Inflammatory macrophage treated with lipopolysaccharide for 4 hours (primary cell): ENCODE measurements at places on chromosomes 13 and 19.

GRCh38 chr13:96223231-96223630, 133.3 kb downstream of the HS6ST3 start:
- no peak for DNase-seq

- no peak for DNase-seq
These were observed 44.0 kb upstream of the GAS6 start for GRCh38 chr13:113907635-113908617.

DNA sequence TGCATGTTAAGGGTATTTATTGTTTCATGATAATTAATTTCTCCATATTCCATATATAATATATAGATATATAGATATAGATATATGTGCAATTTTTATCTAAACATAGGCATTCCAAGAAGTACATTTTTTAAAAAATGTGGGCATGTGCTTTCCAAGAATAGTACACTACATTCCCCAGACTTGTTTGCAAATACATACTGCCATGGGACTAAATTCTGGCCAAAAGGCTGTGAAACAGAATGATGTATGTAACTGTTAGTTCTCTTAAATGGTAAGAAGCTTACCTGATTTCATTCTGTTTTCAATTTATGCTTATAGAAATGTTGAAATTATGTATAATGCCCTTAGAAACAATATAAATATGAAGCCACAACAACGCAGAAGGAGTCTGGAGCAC, 503.2 kb upstream of the SPRY2 start:
- no peak for DNase-seq

- no peak for DNase-seq
These were observed 24.3 kb downstream of the ANKRD10 start for GRCh38 chr13:110890279-110891165.

DNA sequence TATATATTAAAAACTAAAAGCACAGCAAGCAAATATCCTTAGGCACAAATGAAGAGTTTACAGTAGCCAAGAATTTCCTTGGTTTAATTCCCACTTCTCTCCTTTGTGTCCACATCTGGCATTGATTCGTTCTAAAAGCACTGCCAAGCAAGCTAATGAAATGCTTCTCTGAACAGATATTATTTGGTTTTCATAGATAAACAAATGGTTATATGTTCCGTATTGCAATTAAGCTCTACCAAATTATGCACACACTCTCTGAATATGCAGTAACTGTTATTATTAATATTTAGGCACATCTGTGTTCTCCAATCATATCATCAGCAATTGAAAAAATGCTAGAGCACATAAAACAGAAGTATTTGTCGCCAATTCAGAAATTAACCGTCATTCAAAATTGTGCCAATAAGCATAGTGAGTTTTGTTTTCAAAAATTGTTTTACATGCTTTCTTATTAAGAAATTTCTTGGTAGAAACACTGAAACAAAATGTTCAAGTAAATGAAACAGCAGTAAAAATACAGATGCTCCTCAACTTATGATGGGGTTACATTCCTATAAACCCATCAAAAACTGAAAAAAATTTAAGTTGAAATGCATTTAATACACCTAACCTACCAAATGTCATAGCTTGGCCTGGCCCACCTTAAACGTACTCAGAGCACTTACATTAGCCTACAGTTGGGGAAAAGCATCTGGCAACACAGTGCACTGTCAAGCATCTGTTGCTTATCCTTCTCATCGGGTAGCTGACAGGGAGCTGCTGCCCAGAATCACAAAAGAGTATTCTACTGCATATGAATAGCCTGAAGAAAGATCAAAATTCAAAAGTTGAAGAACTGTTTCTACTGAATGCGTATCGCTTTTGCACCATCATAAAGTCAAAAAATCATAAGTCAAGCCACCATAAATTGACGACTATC, 2134.7 kb downstream of the PCDH9 start:
- no peak for DNase-seq

DNA sequence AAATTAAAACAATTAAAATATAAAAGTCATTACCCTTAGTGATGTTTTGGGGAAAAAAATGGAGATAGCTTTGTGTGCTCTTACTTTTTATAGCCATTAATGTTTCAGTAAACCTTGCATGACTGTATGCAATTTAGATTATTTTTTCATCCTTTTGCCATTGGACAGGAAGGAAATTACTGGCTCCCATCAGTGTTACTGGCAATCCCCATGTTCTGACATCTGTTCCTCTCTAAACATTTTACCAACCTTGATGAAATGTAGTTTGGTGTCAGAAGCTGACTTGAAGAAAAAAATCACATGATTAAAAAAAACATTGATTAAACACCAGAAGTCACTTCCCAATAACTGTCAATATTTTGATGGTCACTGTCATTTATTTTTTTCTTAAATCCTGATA, 52.3 kb upstream of the ZNF536 start:
- no peak for DNase-seq

DNA sequence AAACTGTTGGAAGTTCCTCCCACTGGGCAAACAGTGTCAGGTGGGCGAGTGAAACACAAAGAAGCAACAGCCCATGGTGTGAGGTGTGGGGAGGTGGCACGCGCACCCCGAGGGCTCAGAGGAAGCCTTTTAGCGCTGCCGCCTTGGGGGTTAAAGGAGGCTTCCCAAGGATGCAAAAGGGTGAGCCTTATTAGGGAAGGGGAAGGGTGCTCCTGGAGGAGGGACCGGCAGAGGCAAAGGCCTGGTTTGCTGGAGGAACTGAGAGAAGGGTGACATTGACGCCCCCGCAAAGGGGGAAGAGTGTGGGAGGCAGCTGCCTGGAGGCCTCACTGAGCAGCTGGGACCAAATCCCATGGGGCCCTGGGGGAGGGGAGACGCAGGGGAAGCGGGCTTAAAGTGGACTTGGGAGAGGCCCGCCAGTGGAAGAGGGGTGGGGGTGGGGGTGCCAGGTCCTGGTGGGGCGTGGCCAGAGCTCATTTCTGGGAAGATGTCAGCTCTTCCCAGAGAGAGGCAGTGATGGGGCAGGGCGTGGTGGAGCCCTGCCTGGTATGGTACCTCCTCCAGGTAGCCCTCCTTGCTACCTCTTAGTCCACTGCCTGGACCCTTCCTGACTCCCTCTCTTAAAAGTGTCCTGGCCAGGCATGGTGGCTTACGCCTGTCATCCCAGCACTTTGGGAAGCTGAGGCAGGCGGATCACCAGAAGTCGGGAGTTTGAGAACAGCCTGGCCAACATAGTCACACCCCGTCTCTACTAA, 12.0 kb upstream of the FCHO1 start:
- peak; percentile 68 for DNase-seq

GRCh38 chr19:372306-372890, 27.8 kb upstream of the MIER2 start:
- DNase-seq: no peak

GRCh38 chr19:42131149-42132029, 857 bp downstream of the POU2F2 start:
- peak; percentile 22 for DNase-seq

DNA sequence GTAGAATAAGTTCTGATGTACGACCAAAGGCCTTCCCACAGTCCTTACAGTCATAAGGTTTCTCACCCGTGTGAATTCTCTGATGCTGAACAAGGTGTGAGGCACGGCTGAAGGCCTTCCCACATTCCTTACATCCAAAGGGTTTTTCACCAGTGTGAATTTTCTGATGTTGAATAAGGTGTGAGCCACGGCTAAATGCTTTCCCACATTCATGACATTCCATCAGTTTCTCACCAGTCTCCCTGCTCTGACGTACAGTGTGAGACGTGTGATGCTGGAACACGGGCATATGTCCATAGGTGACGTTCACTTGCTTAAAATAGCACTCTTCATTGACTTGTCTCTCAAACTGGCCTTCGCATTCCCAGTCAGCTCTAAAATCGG, 31.0 kb upstream of the COX7A1 start:
- DNase-seq: no peak

DNA sequence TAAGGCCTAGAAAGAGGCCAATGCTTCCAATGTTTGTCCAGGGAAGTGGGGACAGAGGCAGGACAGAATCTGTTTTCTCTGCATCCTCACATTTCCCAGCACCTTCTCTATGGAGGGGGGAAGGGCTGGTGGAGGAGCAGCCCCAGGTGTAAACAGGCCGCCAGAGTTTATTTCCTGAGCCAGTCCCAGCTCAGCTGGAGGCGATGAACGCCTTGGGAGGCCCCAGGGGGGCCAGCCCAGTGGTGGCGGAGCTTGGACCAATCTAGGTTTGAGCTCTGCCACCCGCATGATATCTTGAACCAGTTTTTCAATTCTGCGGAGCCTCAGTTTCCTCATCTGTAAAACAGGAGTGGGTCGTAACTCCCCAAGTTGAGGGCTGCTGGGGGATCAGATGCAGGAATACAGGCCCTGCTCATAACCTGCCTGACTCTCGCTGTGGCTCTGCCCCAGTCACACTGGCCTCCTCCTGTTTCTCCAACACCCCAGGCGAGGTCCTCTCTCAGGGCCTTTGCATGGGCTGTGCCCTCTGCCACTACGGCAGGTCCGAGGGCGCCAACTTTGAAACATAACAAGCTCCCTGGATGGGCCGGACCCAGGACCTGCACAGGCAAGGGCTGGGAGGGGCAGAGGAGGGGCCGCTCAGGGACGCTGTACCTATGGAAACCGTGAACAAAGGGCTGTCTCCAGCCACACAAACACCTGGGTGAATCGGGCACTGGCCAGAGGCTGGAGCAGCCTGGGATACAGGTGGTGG, 1.1 kb downstream of the TNFAIP8L1 start:
- DNase-seq: no peak
